A549 treated with GW870086 at 1 μM for 4 hours (cell line): ENCODE measurements at places on chromosomes 13 and 19. TPM values are rescaled to one million over a fixed set of nuclear protein-coding genes. Genes with fewer than 3 reads are reported as not detected.

ZNF790 gene
- total RNA-seq, result 0.13 to 0.47 TPM (median 0.31 TPM) in 4 of 5 replicates, not detected in the other

C19orf38 gene
- 0.21 to 0.23 TPM in 2 of 5 replicates, not detected in the others for total RNA-seq

MEIOSIN gene
- total RNA-seq, result 0.05 to 0.23 TPM (median 0.06 TPM) in 3 of 5 replicates, not detected in the others

CYP4F3 gene
- total RNA-seq, result 2.3 to 3.9 TPM (median 3.4 TPM) in 5 replicates

ZNF724 gene
- 0.50 to 0.90 TPM (median 0.75 TPM) in 5 replicates for total RNA-seq

RXFP2 gene
- not detected in 5 replicates for total RNA-seq

RFPL4AL1 gene
- total RNA-seq, result 0.23 to 0.49 TPM (median 0.38 TPM) in 3 of 5 replicates, not detected in the others

NTF4 gene
- total RNA-seq, result 0.42 to 0.61 TPM (median 0.54 TPM) in 5 replicates

CEACAM8 gene
- not detected in 5 replicates for total RNA-seq

ZNF534 gene
- not detected in 5 replicates for total RNA-seq

MBD3L2 gene
- total RNA-seq, result not detected in 5 replicates

FAM124A gene
- total RNA-seq, result 1.8 to 3.0 TPM (median 2.3 TPM) in 5 replicates

ONECUT3 gene
- not detected in 5 replicates for total RNA-seq

CAMSAP3 gene
- total RNA-seq, result 4.0 to 5.8 TPM (median 5.0 TPM) in 5 replicates

YJEFN3 gene
- total RNA-seq, result 2.2 to 3.8 TPM (median 3.1 TPM) in 5 replicates

ALKBH7 gene
- total RNA-seq, result 18.9 to 41.9 TPM (median 37.0 TPM) in 5 replicates

SPART gene
- 20.0 to 27.0 TPM (median 22.1 TPM) in 5 replicates for total RNA-seq

ZNF737 gene
- 0.08 to 0.16 TPM in 2 of 5 replicates, not detected in the others for total RNA-seq

ALKBH6 gene
- 19.6 to 28.5 TPM (median 26.6 TPM) in 5 replicates for total RNA-seq

ZNF776 gene
- 5.0 to 7.4 TPM (median 5.3 TPM) in 5 replicates for total RNA-seq

CALR3 gene
- total RNA-seq, result not detected in 5 replicates

MYBPC2 gene
- total RNA-seq, result 0.03 TPM in 1 of 5 replicates, not detected in the others

PRR22 gene
- total RNA-seq, result 1.3 to 3.4 TPM (median 2.9 TPM) in 5 replicates

FAM83E gene
- total RNA-seq, result 0.08 to 0.63 TPM (median 0.18 TPM) in 5 replicates

NLRP12 gene
- not detected in 5 replicates for total RNA-seq

PODNL1 gene
- total RNA-seq, result 0.71 to 1.5 TPM (median 1.4 TPM) in 5 replicates

ING1 gene
- 7.3 to 10.5 TPM (median 9.6 TPM) in 5 replicates for total RNA-seq

REEP6 gene
- 4.3 to 6.8 TPM (median 4.4 TPM) in 5 replicates for total RNA-seq

SLC15A1 gene
- total RNA-seq, result 0.05 TPM in 1 of 5 replicates, not detected in the others

JAK3 gene
- total RNA-seq, result 0.18 to 0.34 TPM (median 0.22 TPM) in 5 replicates

ZNF329 gene
- total RNA-seq, result 2.6 to 3.4 TPM (median 2.9 TPM) in 5 replicates

KASH5 gene
- total RNA-seq, result 0.33 TPM in 1 of 5 replicates, not detected in the others

TPTE2 gene
- total RNA-seq, result not detected in 5 replicates

NLRP9 gene
- not detected in 5 replicates for total RNA-seq

VSIG10L gene
- total RNA-seq, result 10.7 to 14.9 TPM (median 14.4 TPM) in 5 replicates

LGALS16 gene
- not detected in 5 replicates for total RNA-seq

IZUMO1 gene
- not detected in 5 replicates for total RNA-seq

PTH2 gene
- total RNA-seq, result 0.46 TPM in 1 of 5 replicates, not detected in the others

ABHD17A gene
- total RNA-seq, result 21.4 to 38.2 TPM (median 36.0 TPM) in 5 replicates

TNFSF13B gene
- 0.15 TPM in 1 of 5 replicates, not detected in the others for total RNA-seq

B3GNT3 gene
- total RNA-seq, result 4.8 to 6.2 TPM (median 6.1 TPM) in 5 replicates

MBD3L3 gene
- not detected in 5 replicates for total RNA-seq

PTPRH gene
- total RNA-seq, result 2.7 to 5.3 TPM (median 5.1 TPM) in 5 replicates

CYP4F2 gene
- 0.08 to 0.49 TPM (median 0.30 TPM) in 4 of 5 replicates, not detected in the other for total RNA-seq

FXYD7 gene
- total RNA-seq, result 0.31 to 0.40 TPM in 2 of 5 replicates, not detected in the others

CHMP2A gene
- total RNA-seq, result 191 to 213 TPM (median 195 TPM) in 5 replicates

PCDH17 gene
- 0.03 TPM in 1 of 5 replicates, not detected in the others for total RNA-seq

ZNF69 gene
- not detected in 5 replicates for total RNA-seq

ZNF823 gene
- 2.0 to 3.4 TPM (median 2.6 TPM) in 5 replicates for total RNA-seq

FUT6 gene
- not detected in 5 replicates for total RNA-seq

LIM2 gene
- not detected in 5 replicates for total RNA-seq

TMIGD2 gene
- total RNA-seq, result not detected in 5 replicates

HPN gene
- total RNA-seq, result 0.15 to 0.23 TPM in 2 of 5 replicates, not detected in the others

CGB1 gene
- total RNA-seq, result 0.21 TPM in 1 of 5 replicates, not detected in the others

NCR1 gene
- not detected in 5 replicates for total RNA-seq

PEAK3 gene
- total RNA-seq, result 0.05 TPM in 1 of 5 replicates, not detected in the others

HS6ST3 gene
- not detected in 5 replicates for total RNA-seq

PNMA8A gene
- 9.3 to 10.4 TPM (median 10.0 TPM) in 5 replicates for total RNA-seq

FXYD1 gene
- 0.39 to 0.57 TPM in 2 of 5 replicates, not detected in the others for total RNA-seq
